ENCODE measurements at places on chromosomes 11 and 22.

DNA sequence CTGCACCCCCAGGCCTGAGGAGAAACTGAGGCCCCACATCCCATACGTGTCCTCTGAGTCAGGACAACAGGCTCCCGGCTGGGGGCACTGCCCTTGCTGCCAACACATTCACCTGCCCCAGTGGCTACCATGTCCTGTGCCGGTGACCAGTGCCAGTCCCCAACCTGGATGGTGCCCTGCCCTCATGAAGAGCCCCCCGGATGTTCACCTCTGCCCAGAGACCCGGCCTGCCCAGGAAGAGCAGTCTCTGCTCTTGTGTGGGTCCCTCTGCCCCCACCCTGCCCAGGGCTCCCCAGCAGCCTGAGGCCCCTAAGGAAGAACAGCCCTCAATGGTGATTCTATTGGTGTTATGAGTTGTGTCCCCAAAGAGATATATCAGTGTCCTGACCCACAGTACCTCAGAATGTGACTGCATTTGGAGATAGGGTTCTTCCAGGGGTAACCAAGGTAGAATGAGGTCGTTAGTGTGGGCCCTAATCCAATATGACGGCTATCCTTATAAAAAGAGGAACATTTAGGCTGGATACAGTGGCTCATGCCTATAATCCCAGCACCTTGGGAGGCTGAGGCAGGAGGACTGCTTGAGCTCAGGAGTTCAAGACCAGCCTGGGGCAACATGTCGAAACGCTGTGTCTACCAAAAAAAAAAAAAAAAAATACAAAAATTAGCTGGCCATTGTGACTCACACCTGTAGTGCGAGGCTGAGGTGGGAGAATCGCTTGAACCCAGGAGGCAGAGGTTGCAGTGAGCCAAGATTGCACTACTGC is 13.2 kb upstream of the DGCR8 start:
- no peak for DNase-seq

GRCh38 chr11:19508165-19508564 is 204.5 kb upstream of the NAV2 start:
- no peak for DNase-seq

GRCh38 chr11:116517077-116517476 is 255.7 kb downstream of the BUD13 start:
- DNase-seq: no peak

- DNase-seq: no peak
Observed at GRCh38 chr22:30097861-30098260, 17.6 kb downstream of the HORMAD2 start.

- no peak for DNase-seq
Observed at GRCh38 chr11:64021757-64022093, 14.0 kb upstream of the FLRT1 start.

All from stimulated activated CD4-positive, alpha-beta T cell treated with anti-CD3 and anti-CD28 coated beads, Interleukin-2, amount 100 ng/mL, for 4 hours (primary cell).